Liver (tissue), 10 donors: ENCODE measurements at places on chromosomes 12 and 14.
A peak's percentile ranks its signal among the peaks of the same experiment; 100 is the strongest.

- H3K36me3 ChIP-seq = no peaks in the 10 kb centered on the region
- no peaks in the 10 kb centered on the region for H3K27me3 ChIP-seq
- no peak overlapping the region for H3K27ac ChIP-seq
- peaks cover 3% of the 10 kb centered on the region for H3K4me1 ChIP-seq
- no peak overlapping the region for H3K4me3 ChIP-seq
Observed at GRCh38 chr12:64178122-64178521, 44.0 kb downstream of the KICS2 start.

- no peak overlapping the region for H3K4me3 ChIP-seq
- no peaks in the 10 kb centered on the region for H3K4me1 ChIP-seq
- DNase-seq = no peak
Observed at GRCh38 chr12:28489246-28489645, 299.0 kb downstream of the CCDC91 start.

DNA sequence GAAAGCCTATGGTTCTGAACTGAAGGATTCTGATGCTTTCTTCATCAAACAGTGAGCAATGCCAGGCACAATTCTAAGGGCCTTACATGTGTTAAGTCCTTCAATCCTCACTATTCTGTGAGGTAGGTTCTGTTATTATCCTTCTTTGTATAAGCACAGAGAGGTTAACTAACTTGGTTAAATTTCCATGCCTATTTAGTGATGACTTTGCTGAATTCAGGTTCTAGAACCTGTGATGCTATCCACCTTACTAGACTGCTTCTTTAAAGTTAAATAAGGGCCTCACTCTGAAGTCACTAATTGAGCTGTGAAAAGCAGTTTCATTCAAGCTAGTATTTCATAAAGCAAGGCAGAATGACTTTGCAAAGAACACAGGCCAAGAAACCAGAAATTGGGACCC is 138.9 kb upstream of the PARP11 start:
- H3K27me3 ChIP-seq = no peaks in the 10 kb centered on the region
- H3K4me1 ChIP-seq = peaks cover 30% of the 10 kb centered on the region
- no peak for DNase-seq
- H3K27ac ChIP-seq = no peak overlapping the region
- H3K4me3 ChIP-seq = no peak overlapping the region
- H3K36me3 ChIP-seq = no peaks in the 10 kb centered on the region

GRCh38 chr12:118269806-118270205 is 102.9 kb downstream of the TAOK3 start:
- H3K4me1 ChIP-seq = no peaks in the 10 kb centered on the region
- no peaks in the 10 kb centered on the region for H3K27me3 ChIP-seq
- H3K27ac ChIP-seq = no peak overlapping the region
- H3K4me3 ChIP-seq = no peak overlapping the region

- H3K36me3 ChIP-seq = no peaks in the 10 kb centered on the region
- no peaks in the 10 kb centered on the region for H3K27me3 ChIP-seq
- H3K4me1 ChIP-seq = no peaks in the 10 kb centered on the region
- no peak overlapping the region for H3K4me3 ChIP-seq
Observed at GRCh38 chr12:3005736-3006135, 46.5 kb downstream of the TEAD4 start.

GRCh38 chr12:66107451-66107915 is 23.1 kb downstream of the LLPH start:
- no peak overlapping the region for H3K4me3 ChIP-seq
- H3K27ac ChIP-seq = no peak overlapping the region
- peaks cover 4% of the 10 kb centered on the region for H3K4me1 ChIP-seq
- peak; percentile 53 for DNase-seq
- no peaks in the 10 kb centered on the region for H3K36me3 ChIP-seq

DNA sequence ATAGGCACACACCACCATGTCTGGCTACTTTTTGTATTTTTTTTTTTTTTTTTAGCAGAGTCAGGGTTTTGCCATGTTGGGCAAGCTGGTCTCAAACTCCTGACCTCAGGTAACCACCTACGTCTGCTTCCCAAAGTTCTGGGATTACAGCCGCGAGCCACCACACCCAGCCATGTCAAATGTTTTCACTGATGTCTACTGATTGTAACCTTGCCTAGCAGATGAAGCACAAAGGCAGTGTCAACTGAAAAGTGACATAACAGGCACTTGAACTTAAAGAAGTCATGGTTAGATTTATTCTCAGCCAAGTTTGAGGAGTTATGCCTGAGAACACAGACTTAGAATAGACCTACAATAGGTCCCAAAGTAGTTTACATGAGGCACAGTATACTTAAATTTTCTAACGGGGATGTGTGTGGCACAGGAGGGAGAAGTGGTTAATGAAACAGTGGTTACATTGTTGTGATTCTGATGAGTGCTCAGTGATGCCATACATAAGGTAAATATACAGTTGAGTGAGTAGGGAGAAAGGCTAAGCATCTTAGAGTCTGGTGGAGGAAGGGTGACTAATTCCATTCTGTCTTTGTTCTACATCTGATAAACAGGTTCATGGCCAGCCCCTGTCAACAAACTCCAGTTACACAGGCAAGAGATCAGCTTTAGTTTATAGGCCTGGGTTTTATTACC is 12.6 kb upstream of the RNASE4 start:
- no peak for DNase-seq
- no peak overlapping the region for H3K27ac ChIP-seq
- H3K4me3 ChIP-seq = no peak overlapping the region
- no peaks in the 10 kb centered on the region for H3K27me3 ChIP-seq
- H3K4me1 ChIP-seq = no peaks in the 10 kb centered on the region
